Activated naive CD4-positive, alpha-beta T cell treated with anti-CD3 and anti-CD28 coated beads, Interleukin-2, amount 10 ng/mL, durations not matched to agents 7 days and 5 days (primary cell): ENCODE measurements at places on chromosomes 7 and 10.

DNA sequence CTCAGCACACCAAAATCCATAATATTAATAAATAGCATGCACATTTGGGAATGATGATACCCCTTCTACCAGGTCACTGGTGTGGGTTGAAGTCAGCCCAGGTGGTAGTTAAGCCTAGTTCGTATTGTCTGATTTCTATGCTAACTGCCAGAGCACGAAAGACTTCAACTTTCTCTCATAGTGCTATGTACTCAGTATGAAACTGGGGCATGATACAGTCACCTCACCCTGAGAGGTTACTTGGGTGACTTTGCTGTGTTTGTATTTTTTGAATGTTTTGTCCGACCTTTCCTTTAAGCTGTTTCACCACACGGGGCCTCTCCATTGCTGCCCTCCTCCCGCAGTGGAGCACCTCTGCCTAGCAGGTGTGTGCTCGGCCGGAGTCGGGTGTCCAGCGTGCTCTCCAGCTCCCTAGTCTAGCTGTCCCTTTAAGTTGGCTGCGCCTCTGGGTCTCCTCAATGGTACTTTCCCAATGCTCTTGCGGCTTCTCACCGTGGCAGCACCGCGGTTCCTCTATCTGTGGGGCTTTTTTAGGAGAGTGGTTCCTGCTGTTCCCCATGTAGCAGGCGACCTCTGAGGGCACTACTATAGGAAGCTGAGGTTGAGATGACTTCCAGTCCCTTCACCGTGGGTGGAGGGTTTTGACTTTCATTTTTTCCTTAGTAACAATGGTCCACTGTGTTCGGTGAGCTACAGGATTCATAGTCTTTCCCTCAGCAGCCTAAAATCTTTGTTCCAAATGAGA, 524.0 kb upstream of the PFKP start:
- no peak for DNase-seq

- no peak for DNase-seq
Measured at GRCh38 chr7:50531928-50532327, 33.3 kb downstream of the DDC start.

GRCh38 chr10:11446133-11446532, 165.3 kb downstream of the USP6NL start:
- DNase-seq: no peak

GRCh38 chr7:72217151-72217550, 195.0 kb downstream of the CALN1 start:
- DNase-seq: no peak
